ENCODE measurements at places on chromosomes 13 and 19. TPM values are rescaled to one million over a fixed set of nuclear protein-coding genes. Genes with fewer than 3 reads are reported as not detected.

PABPC3 gene
- 0.07 TPM for total RNA-seq

PLA2G4C gene
- not detected for total RNA-seq

KLK12 gene
- total RNA-seq: 33.1 TPM

MBD3L2 gene
- total RNA-seq: not detected

ONECUT3 gene
- 0.28 TPM for total RNA-seq

SEMA6B gene
- total RNA-seq: 0.35 TPM

CGB1 gene
- total RNA-seq: 2.4 TPM

KLK4 gene
- total RNA-seq: not detected

SPART gene
- total RNA-seq: 26.4 TPM

ACER1 gene
- not detected for total RNA-seq

FUT1 gene
- 8.0 TPM for total RNA-seq

ATP4A gene
- not detected for total RNA-seq

FAM124A gene
- total RNA-seq: not detected

C3 gene
- 5.4 TPM for total RNA-seq

TEAD2 gene
- total RNA-seq: 29.8 TPM

ZNF724 gene
- total RNA-seq: 5.0 TPM

ZNF699 gene
- 12.1 TPM for total RNA-seq

ZIC2 gene
- not detected for total RNA-seq

APC2 gene
- 0.07 TPM for total RNA-seq

KIR2DL4 gene
- total RNA-seq: not detected

ATCAY gene
- total RNA-seq: not detected

CLDND2 gene
- total RNA-seq: not detected

SLC1A6 gene
- not detected for total RNA-seq

Data from airway epithelial cell (primary cell).